ENCODE measurements at places on chromosomes 6 and 20.

DNA sequence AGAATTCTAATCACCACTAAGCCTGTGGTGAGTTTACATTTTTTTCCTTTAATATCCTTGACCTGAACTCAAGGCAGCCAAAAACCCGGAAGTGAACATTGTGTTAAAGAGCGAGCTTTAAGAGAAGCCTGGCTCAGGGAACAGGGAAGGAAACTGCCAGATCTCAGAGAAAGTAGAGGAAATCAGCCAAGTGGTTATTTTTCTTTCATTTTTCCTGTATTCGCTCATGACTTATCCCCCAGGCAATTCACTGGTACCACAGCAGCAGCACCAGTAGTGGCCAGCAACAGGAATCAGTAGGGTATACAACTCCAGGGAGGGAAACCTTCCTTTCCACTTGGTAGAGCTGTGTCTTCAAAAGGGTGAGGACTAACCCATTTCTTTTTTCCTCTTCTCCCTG lies 89.6 kb upstream of the HMGCLL1 start:
- no peak for DNase-seq

DNA sequence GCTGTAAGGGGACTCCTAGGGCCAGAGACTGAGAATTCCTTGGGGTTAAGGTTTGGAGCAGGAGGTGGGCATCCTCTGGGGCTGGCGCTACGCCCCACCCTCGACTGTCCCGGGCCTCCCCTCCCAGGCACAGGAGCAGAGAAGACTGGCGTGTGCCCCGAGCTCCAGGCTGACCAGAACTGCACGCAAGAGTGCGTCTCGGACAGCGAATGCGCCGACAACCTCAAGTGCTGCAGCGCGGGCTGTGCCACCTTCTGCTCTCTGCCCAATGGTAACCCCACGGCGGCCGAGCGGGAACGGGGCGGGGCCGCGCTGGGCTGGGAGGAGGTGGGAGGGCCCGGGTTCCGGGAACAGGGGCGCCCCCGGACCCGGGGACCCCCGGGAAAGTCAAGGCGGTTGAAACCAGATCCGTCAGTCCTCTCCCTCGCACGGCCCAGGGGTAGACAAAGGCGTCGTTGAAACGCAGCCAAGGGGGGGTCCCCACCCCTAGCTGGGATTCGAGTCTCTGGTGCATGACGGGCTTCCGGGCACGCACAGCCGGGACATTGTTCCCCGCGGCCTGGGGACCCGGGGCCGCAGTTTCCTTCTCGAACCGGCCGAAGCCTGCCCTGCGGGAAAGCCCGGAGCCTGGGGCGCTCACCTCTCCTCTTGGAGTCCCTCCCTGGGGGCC lies 844 bp downstream of the WFDC2 start:
- DNase-seq: no peak

DNA sequence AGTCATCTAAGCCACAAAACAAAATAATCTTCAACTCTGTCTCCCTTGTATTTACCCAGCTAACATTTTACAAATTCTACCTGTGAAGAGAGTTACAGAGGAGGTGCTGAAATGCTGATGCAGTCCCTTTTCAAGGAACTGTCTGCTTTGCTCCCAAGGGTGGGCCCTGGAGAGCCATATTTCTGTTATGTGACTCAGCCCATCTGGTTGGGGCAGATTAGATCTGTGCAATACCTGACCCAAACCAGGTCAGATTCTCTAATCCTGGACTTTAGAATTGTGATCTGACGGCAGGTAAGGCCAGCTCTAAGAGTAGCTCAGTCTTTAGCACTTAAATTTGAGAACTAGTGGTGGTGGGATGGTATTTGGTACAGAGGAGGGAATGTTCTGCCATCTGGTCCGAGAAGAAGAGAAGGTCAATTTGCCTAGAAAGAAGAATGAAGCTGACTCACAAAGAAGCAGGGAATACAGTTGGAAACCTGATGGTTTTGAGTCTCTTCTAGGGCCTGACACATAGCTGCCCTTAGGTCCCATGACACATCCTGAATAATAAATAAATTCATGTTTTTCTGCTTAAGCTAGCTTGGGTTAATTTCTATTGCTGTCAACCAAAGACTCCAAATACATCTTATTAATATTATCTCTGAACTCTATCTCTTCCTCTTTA lies 8.1 kb downstream of the ZNF311 start:
- DNase-seq: no peak

GRCh38 chr6:168627506-168628175 lies 186.7 kb downstream of the SMOC2 start:
- DNase-seq: no peak

DNA sequence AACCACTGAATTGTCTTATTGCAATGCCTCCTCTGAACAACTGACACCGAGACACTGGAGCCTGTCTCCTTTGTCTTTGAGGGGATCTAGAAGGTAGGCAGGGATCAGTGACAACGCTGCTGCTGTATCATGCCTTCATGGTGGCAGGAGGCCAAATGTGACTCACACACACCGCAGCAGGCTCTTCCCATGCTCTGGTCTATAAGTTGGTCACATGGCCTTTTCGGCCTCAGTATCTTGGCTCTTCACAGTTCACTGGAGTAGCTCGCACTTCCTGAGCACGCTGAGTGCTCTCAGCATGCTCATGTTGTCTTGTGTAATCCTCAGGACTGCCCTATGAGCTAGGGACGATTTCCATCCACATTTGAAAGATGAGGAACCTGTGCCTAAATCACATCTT lies 167.4 kb upstream of the PCSK2 start:
- no peak for DNase-seq

GRCh38 chr20:21145424-21145823 lies 19.5 kb downstream of the KIZ start:
- no peak for DNase-seq

DNA sequence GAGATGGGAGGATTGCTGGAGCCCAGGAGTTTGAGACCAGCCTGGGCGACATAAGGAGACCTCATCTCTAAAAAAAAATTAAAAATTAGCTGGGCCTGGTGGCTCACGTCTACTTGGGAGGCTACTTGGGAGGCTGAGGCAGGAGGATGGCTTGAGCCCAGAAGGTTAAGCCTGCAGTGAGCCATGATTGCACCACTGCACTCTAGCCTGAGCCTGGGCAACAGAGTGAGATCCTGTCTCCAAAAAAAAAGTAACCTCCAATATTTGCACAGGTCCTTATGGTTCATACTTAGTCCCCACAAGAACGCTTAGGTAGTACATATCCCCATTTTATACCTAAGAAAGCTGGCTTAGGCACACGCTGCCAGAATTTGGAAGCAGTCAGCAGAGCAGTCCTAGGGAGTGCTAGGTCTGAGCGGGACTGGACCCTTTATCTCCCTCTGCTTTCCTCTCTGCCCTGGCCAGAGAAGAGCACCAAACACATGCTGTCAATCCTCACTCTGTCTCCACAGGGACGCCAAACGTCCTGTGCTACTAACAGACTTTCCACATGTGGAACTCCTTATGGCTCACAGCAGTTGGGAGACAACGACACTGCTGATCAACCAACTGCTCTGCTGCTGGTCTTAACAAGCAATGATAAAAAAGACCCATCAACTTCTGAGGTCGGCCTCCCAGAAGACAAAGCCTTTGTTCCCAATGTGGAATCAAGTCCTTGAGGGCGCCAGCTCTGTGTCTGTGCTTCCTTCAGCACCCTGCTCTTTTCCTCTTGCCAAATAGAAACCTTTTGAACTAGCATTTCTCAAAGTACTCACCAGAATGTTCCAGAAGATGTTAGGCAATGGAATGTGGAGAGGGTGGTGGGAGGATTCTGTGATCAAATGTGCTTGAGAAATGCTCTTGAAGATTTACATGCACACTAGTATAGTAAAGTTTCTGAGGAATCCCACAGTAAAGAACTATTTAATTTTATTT lies 226.3 kb upstream of the DTNBP1 start:
- DNase-seq: no peak

DNA sequence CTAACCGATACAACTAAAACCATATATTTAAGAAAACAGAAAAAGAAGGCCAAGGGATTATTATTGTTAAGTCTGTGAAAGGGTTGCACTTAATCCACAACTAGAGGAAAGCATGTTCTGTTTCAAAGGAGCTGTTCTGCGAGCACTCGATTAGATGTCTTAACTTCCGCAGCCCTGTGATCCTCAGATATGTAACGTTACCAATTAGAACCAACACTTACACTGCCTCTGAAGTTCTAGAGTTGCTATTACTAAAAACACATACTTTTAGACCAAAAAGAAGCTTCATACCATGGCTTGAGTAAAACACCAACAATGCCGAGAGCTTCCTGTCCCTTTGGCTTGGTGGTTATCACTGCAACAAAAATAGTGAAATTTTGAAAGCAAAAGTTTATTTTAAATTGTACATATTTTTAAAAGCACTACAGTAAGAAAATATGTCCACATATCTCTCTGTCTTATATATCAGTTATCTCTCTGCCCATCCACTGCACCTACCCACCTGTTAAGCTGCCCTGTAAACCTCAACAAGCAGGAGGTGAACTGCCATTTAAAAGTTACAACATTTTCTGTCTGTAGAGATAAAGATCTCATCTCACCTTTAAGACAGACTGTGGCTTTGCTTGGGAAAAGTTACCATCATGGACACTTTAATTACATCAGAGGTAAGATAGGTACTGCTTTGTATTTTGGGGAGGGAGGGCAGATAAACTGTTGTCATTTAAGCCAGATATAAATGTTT lies 7.1 kb upstream of the DUSP22 start:
- no peak for DNase-seq

DNA sequence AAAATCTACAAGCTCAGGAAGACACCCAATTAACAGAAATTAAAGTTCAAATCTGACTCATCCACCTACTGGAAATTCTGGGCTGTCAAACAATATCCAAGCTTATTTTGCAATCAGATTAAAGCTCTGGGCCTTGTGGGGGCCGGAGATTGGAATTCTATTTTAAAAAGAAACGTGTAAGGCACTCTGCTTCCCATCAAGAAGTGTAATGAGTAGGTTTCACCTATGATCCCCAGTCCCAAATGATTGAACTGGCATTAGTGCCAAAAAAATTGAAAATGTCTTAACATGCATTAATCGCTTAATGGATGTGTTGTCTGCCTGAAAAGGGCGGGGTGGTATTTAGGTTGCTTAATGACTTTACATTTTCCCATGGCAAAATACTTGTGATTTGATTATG lies 542.4 kb upstream of the BTBD3 start:
- no peak for DNase-seq

DNA sequence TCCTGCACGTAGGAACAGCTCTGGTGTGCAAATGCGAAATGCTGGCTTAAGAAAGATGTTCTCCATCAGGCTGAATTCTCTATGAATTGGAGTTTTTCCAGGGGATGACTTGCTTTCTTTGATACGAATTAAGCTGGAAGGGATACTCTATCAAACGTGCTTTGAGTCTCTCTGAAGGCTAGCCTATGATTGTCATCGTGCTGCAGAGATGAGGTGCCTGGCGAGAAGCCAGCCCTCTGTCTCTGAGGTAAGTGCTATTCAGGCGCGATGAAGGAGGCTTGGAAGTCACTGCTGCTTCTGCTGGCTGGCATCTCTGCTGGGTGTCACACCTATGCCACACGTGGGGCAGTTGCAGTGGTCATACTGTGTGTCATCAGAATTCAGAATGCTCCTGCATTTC lies 223.7 kb downstream of the TAF4 start:
- DNase-seq: no peak

GRCh38 chr6:136793363-136793762 lies 1.1 kb upstream of the MAP3K5 start:
- no peak for DNase-seq

- DNase-seq: no peak
Measured at GRCh38 chr6:33418690-33419291, 884 bp upstream of the CUTA start.

- no peak for DNase-seq
Measured at GRCh38 chr20:38202982-38203293, 37.9 kb upstream of the TGM2 start.

GRCh38 chr20:16806886-16807285 lies 58.7 kb downstream of the OTOR start:
- DNase-seq: no peak

- no peak for DNase-seq
Measured at GRCh38 chr20:48060841-48061720, 275.8 kb upstream of the SULF2 start.

- DNase-seq: no peak
Measured at GRCh38 chr6:107435798-107436197, 23.6 kb downstream of the PDSS2 start.

DNA sequence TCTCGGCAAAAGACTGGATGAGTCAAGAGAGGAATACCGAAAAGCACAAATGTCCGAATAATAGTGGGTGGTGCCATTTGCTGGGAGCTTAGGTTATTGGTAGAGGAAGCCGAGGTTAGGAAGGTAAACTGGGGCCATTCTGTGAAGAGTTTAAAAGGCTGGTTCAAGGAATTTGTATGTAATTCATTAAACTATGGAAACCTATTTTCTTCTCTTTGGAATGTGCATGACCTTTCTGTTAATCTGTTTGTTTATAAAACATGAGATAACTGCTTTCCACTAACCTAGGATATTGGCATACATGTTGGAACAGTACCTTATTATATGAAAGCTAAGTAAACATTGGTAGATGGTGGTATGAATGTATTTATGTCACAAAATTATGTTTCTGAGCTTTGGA lies 71.8 kb downstream of the LCA5 start:
- no peak for DNase-seq

- DNase-seq: no peak
Measured at GRCh38 chr20:61875221-61875885, 190.3 kb downstream of the TAF4 start.

DNA sequence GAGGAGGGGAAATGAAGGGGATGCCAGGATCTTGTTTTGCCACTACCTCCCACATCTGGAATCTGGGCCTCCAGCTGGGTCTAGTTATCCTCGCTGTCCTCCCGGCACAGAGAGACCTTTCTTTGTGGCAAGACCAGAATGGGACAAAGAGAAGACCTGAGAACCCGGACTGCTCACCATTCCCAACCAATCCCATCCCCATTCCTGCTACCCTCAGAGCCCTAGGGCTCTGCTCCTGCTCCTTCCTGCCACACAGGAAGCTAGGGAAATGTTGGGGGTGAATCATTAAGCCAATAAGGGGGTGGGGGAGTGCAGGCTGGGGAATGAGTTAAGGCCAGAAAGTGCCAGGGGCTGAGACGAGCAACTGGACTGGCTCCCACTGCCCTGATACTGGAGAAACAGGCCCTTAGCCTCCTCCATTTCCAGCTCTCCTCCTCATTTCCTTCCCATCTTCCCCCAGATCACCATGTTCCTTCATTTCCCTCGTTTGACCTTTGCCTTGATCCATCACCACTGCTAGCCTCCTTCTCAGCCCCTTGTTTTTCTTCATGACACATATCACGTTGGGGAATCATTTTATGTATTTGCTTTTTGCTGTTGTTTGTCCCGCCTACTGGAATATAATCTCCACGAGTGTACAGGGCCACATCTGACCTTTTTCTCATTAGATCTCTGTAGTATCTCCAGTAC lies 4.6 kb upstream of the IER3 start:
- DNase-seq: no peak

- no peak for DNase-seq
Measured at GRCh38 chr6:25165800-25166199, 113.4 kb upstream of the CARMIL1 start.

- DNase-seq: no peak
Measured at GRCh38 chr6:19320111-19320581, 517.0 kb upstream of the ID4 start.

GRCh38 chr6:166206066-166206465 lies 38.4 kb upstream of the TBXT start:
- DNase-seq: no peak
